ENCODE measurements at places on chromosomes 1 and 21.

DNA sequence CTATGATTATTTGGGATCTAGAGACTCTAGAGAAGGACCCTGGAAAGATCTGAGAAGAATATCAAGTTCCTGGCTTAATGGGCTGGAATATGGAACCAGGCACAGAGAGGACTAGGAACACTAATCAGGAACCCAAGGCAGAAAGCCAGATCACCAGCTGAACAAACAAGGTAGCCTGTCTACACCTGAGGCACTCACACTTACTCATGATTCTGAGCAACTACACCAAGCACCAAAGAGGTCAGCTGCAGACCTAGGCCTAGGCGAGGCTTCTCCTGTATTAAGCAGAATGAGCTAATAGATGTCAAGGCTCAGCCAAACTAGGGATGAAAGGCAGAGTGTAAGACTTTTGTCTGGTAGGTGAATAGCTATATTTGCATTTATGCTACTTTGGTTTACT is 368.1 kb downstream of the LTN1 start:
- DNase-seq = no peak

GRCh38 chr21:41891132-41891531 is 12.0 kb upstream of the PRDM15 start:
- DNase-seq = no peak

- no peak for DNase-seq
Observed at GRCh38 chr21:30233228-30234020, 17.5 kb upstream of the CLDN8 start.

DNA sequence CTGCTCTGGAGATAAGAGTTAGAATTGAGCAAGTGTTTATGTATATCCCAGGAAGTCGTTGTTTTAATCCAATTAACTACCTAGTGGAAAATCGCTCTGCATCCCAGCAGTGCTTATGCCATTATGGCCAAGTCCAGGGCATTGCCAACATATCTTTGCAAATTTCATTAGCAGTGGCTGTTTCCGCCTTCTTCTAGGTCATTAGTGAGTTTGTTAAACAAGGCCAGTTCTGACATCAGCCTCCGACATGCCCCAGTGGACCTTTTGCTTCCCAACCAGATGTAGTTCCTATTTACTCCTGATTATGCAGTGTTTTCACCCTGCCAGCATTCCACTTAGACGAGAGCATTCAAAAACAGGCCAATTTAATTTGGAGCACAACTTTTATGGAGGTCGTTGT is 106.8 kb upstream of the FAM78B start:
- DNase-seq = no peak

DNA sequence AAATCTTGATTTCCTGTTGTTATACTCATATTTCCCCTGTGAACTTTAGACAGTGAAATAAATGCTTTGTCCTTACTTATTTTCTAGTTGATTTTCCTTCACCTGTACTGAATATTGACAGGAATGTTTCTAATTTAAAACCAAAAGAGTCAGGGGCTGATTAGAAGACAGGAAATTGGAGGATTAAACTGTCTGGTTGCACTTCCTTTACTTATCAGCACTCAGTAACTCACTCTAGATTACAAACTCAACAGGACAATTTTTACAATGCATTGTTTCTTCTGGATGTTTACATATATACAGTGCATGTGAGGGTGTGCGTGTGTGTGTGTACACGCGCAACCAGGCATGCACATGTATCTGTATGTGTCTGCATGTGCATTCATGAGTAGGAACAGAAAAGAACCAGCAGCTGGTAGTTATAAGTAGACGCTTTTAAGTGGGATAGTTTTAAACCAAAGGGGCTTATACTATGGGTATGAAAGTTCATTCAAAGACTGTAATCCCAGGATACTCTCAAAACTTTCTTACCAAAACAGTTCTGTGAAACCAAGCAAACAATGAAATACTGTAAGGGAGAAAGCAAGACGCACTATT is 212.0 kb upstream of the NFIA start:
- no peak for DNase-seq

- no peak for DNase-seq
Observed at GRCh38 chr1:31637915-31638673, 6.6 kb downstream of the PEF1 start.

DNA sequence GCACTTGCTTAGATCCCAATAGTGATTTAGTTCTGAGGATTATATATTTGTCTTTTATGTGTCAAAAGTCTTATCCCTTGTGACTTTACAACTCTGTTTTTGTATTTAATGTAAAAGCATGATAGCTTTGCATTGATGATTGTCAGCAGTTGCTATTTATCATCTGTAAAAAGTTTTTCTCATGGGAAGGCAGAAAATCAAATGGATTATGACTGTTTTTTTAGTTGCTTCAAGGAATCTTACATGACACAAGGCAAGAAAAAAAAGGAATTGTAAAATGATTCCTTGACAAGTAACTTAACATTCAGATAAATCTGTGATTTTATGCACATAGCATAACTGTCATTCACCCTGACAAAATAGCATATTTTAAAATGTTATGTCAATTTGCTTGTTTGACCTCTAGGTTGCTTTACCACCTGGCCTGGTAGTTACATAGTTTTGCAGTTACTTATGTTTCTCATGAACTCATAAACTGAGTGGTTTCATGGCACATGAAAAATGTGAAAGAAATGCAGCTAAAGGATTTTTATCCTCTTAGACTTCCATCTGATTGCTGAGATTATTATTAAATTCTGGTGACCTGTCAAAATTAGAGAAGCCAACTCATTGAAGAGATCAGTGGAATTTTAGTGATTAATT is 622.6 kb downstream of the ADGRL2 start:
- DNase-seq = no peak

GRCh38 chr21:37848721-37849490 is 67.4 kb downstream of the KCNJ6 start:
- DNase-seq = no peak

GRCh38 chr1:207398986-207399385 is 55.1 kb upstream of the CR2 start:
- no peak for DNase-seq

- no peak for DNase-seq
Observed at GRCh38 chr1:66925558-66925910, 744 bp downstream of the MIER1 start.

- no peak for DNase-seq
Observed at GRCh38 chr1:92184632-92185031, 33.1 kb upstream of the C1orf146 start.

DNA sequence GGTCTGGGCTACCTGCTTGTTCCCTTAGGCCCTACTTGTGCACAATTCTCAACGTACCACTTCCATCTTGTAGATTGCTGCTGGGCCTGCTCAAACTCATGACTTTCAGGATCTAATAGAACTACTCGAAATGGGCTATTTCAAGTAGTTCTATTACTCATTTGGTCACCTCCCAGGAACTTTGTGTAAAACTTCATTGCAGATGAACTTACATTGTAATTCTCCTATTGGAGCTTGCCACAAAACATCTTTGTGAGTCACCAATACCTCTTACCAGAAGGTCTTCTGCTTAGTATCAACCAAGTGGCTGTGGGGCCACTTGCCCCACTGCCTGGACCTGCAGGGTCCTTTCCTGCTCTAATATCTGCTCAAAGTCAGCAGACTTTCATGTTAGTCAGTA is 10.7 kb upstream of the MYOCOS start:
- no peak for DNase-seq

DNA sequence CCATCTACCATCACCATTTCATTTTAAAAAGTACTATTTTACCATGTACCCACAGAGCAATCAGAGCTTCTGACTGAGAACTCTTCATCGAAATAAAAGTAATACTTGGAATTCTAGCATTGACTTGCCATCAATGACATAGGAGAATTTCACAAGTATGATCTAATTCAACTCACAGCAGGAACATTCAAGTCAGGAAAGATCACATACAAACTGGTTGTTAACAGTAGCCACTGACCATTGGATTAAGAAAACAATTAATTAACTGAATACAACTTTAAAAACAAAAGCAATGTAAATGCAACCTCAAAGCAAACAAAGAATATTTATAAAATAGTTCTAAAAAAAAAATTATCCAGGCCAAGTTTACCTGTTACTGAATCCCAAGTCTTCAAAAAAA is 18.8 kb downstream of the RNF115 start:
- no peak for DNase-seq

GRCh38 chr1:46401964-46402626 is 8.0 kb downstream of the FAAH start:
- DNase-seq = no peak

DNA sequence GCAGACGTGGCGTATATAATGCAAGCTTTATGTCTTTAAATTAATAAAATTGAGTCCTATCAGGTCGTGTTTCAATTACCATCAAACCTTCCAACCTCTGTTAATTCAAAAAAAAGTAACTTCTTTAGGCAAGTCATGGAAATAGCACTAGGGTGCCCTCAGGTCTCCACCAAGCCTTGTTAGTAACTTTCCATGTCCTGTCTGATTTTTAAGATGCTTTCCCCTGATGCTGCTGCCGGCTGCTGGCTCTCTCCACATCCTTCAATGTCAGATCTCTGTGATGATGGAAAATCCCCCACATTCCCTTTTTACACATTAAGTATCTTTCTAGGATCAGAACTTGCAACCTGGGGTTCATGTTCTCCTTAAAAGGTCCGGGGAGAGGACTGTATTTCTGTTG is 3.0 kb downstream of the ERG start:
- no peak for DNase-seq

DNA sequence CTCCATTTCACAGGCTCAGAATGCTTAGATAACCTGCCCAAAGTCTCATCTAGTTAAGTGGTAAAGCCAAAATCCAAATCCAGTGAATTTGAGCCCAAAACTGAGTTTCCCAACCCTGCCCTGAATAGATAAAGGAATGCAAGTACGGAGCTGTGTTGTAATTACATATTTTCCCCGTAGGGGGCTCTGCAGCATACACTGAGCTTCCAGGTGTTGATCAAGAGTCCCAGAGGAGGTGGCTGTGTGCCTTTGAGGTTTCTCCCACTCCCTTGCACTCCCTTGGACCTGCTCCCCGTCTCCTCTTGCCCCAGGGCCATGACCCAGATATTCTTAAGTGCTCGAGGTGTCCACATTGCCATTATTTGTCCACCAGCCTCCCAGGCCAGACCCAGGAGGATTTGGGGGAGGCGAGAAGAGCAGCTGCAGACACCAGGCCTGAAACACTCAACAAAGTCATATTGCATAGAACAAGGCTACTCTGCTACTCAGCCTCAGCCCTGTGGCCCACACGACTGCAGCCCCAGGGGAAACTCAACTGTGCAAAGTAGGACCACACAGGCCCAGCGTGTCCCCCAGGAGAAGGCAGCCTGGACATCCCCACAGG is 18.4 kb upstream of the LY9 start:
- DNase-seq = peak; percentile 76

DNA sequence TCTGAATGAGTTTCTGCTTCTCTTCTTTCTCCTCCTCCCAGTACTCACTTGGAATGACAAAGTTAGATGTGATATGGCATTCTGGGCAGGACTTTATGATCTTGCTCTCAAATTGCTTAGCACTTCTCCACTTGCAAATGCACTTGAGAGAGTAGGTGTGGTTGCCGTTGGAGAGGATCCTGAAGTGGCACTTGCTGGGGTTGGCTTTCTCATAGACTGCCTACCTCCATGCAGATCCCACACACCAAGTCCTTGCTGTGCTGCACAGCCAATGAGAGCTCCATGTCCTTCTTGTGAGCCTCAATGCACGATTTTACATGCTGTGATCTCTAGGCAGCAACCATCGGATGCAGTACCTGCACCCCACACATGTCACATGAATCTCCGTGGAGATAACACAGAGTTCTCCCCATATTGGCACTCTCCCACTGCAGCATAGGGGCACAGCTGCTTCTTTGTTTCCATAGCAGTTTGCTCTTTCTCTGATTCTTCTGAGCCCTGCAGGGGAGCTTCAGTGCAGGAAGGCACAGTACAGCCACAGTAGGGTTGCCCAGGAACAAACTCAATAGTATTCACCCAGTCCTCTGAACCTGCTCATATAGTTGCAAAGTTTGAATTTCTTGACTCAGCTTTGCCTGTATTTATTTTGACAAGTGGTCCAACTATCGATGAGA is 45.2 kb downstream of the ZNF691 start:
- no peak for DNase-seq
